ENCODE measurements at places on chromosomes 6 and 20.

DNA sequence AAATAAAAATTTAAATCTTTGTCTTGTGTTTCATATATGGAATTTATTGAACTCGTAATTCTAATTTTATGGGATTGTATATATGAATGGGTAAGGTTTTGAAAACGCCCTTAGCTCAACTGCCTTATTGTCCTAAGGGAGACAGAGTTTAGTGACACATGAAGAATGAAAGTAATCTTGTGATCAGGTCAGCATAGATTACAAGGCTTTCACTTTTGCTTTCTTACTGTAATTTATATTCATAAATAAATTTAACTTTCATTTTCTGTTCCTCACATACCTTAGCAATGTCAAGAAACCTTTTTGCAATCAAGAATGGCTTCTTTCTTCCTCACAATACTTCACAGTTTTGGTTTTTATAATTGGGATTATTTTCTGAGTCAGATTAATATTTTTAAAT lies 14.4 kb downstream of the KPNA5 start:
- no peak for DNase-seq

- no peak for DNase-seq
Measured at GRCh38 chr6:12490904-12491571, 200.9 kb downstream of the EDN1 start.

GRCh38 chr6:26089272-26089671 lies 2.0 kb downstream of the HFE start:
- DNase-seq, result no peak

- no peak for DNase-seq
Measured at GRCh38 chr6:169288591-169288990, 34.9 kb upstream of the THBS2 start.

GRCh38 chr6:119325559-119326265 lies 23.8 kb downstream of the MAN1A1 start:
- DNase-seq, result no peak

GRCh38 chr6:127737768-127738167 lies 160.8 kb downstream of the C6orf58 start:
- no peak for DNase-seq

GRCh38 chr20:25273541-25274358 lies 25.9 kb downstream of the PYGB start:
- DNase-seq, result no peak

GRCh38 chr20:49749625-49750024 lies 35.9 kb upstream of the B4GALT5 start:
- DNase-seq, result no peak

- DNase-seq, result no peak
Measured at GRCh38 chr6:36290668-36291620, 21.1 kb downstream of the PNPLA1 start.

GRCh38 chr6:659716-660581 lies 3.0 kb upstream of the HUS1B start:
- DNase-seq, result no peak

GRCh38 chr20:53346335-53346648 lies 247.3 kb downstream of the ZNF217 start:
- DNase-seq, result no peak

DNA sequence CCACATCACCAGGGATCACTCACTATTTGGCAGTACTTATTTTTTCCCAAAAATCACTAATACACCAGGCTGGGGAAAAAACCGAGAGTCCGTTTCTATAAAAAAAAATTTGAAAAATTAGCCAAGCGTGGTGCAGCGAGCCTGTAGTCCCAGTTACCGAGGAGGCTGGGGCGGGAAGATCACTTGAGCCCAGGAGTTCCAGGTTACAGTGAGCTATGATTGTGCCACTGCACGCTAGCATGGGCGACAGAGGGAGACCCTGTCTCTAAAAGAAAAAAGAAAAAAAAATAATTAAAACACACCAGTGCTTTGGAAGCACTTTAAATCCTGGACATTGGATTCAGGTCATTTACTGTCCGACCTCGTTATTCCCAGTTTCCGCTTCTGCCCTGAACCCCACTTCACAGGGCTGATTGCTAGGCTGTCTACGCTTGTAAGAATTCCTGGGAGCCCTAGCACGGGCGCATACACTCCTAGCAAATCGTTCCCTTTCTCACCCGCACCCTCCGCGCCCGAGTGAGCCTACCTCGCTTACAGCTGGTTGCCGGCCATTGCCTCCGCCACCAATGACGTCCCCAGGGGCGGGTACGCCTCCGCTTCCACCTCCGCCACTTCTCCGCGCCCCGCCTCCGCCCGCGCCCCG lies at the start of gene TPMT:
Gene TPMT, minus strand, starts transcription at position 571 of the 643 bp plus-strand sequence. CDS start 5,950 bp downstream, outside the sequence.
- no peak for DNase-seq

DNA sequence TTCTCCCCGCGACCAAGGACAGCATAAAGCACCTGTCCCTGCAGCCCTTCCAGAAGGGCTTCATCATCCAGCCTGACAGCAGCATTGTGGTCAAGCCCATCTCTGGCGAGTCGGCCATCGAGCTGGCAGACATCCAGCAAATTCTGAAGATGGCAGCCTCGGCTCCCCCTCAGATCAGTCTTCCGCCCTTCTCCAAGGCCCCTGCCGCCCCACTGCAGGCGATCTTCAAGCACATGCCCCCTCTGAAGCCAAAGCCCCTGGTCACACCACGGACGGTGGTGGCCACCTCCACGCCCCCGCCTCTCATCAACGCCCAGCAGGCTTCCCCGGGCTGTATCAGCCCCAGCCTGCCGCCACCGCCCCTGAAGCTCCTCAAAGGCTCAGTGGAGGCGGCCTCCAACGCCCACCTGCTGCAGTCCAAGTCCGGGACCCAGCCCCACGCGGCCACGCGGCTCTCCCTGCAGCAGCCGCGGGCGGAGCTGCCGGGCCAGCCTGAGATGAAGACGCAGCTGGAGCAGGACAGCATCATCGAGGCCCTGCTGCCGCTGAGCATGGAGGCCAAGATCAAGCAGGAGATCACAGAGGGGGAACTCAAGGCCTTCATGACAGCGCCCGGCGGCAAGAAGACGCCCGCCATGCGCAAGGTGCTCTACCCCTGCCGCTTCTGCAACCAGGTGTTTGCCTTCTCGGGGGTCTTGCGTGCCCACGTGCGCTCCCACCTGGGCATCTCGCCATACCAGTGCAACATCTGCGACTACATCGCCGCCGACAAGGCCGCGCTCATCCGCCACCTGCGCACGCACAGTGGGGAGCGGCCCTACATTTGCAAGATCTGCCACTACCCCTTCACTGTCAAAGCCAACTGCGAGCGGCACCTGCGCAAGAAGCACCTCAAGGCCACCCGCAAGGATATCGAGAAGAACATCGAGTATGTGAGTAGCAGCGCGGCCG lies 83.3 kb downstream of the SSR1 start:
- DNase-seq, result no peak

GRCh38 chr6:116764629-116764960 lies 924 bp downstream of the FAM162B start:
- DNase-seq, result peak; percentile 72

DNA sequence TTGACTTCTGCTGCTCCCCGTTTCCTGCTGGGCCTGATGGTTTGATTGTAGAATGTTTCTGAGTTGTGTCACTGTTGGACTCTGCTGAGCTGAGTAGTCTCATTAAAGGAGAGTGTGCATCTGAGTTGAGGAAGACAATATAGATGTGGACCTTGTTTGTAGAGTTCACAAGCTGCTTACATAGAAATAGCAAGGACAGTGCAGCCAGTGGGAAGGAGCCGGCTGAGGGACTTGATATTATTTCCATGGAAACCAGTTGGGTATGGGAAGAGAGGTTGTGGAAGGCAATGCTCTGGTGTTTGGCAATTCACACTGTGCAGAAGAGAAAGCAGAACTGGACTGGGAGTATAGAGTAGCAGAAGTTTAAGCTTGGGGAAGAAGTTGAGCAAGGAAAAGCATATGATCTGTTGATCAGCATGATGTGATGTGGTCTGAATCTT lies 14.8 kb downstream of the IGF2R start:
- DNase-seq, result no peak

GRCh38 chr6:54366667-54367327 lies 58.6 kb downstream of the TINAG start:
- DNase-seq, result peak; percentile 2

DNA sequence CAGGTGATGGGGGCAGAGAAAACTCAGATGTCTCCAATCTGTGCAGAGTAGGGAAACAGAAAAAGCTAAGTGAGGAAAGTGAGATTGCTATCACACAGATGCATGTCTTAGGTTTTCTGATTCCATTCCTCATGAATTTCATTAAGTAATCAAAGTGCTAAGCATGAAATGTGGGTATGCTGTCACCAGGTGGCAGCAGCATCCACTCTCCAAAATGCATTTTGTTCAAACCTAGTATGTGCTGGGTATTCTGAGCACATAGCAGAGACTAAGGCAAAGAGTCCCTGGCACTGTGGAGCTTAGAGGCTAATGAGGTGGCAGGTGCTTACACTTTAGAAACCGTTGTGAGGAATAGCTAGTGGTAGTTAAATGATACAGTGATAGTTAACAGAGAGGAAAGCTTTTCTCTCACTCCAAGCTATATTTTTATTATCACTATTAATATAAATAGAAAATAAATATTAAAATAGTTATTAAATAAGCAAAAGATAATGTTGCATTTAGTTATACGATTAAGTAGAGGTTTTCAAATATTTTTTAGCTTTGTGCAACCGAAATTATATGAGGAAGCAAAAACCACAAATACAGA lies 179.5 kb downstream of the CDH26 start:
- peak; percentile 12 for DNase-seq

DNA sequence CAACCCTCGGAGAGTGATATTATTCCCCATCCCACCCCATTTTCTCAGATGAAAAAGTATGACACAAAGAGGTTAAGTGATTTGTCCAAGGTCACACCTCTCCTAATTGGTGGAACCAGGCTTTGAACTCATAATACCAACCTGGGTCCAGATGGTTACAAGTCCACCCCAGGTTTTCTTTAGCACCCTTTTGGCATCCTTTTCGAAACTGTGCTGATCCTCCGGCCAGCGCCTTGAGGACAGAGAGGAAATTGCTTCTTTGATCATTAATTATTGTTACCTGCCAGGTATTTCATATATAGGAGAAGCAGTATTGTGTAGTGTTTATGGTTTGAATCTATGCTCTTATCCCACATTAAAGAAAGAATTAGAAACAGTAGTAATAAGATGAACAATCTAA lies 29.3 kb upstream of the PDYN start:
- no peak for DNase-seq

- DNase-seq, result no peak
Measured at GRCh38 chr6:136471922-136472321, 78.3 kb downstream of the MAP7 start.

GRCh38 chr20:62739067-62739466 lies 30.4 kb downstream of the NTSR1 start:
- no peak for DNase-seq

- DNase-seq, result peak; percentile 48
Measured at GRCh38 chr20:36666181-36666740, 20.3 kb upstream of the SLA2 start.

GRCh38 chr20:43702502-43702901 lies 24.3 kb downstream of the GTSF1L start:
- DNase-seq, result no peak

GRCh38 chr6:131773284-131773950 lies 34.4 kb upstream of the ENPP1 start:
- no peak for DNase-seq

DNA sequence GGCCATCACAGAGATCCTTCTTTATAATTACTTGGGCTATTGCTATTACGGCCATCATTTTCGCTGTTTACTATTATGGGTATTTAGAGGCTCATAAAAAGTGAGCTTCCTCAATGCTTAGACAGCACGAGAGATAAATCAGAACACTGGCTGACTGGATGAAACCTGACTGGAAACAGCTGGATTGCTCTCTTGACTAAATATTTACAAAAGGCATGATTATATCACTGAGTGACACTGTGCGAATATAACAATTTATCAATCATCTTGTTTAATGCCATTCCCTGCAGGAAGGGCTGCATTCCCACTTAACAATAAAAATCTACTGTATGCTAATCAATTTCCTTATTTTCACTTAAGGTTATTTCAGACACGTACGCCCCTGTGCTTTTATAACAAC lies 260.1 kb upstream of the ARID1B start:
- peak; percentile 92 for DNase-seq

DNA sequence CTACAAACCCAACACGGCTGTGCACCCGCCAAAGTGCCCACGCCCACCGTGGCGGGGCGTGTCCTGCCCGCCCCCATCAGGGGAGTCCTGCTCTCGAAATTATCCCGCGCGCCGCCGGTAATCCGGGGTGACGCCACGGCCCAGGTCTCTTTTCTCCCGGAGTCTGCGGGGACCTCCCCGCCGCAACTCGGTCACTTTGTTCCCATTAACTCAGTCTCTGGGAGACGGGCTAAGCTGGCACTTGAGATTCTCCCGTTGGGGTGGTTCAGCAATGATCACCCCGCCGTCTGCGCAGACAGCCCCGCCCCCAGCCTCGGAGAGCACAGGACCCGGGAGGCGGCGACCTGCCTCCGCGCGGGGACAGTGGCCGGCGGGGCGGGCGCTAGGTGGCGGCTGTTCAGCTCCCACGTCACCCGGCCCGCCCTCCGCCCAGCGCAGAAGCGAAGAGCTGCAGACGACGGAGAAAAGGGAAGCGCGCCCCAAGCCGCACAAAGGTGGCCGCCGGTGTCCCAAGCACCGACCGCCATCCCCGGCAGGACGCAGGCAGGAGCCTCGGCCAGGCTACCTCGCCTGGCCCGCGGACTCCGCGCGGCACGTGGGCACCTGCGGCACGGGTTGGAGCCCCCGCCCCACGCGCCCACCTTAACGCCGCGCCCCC lies 31.5 kb downstream of the SF3B5 start:
- DNase-seq, result peak; percentile 68

- DNase-seq, result no peak
Measured at GRCh38 chr20:44409132-44409600, 53.7 kb downstream of the HNF4A start.

DNA sequence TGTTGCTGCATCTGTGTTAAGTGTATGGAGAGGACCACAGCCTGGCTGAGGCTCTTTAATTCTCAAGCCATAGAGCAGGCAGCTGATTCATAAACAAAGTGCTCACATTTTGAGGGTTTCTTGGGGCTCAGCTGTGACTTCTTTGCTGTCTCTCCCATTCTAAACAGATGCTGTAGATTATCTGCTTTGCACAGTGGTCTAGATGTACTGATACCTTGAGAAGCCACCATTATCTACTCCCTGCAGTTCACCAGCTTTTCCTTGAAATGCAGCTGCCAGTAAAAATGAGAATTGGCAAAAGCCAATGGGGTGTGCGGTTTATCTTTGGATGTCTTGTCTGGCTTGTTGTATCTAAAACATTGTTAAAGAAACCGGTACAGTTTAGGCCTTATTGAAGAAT lies 5.2 kb upstream of the CNR1 start:
- no peak for DNase-seq

DNA sequence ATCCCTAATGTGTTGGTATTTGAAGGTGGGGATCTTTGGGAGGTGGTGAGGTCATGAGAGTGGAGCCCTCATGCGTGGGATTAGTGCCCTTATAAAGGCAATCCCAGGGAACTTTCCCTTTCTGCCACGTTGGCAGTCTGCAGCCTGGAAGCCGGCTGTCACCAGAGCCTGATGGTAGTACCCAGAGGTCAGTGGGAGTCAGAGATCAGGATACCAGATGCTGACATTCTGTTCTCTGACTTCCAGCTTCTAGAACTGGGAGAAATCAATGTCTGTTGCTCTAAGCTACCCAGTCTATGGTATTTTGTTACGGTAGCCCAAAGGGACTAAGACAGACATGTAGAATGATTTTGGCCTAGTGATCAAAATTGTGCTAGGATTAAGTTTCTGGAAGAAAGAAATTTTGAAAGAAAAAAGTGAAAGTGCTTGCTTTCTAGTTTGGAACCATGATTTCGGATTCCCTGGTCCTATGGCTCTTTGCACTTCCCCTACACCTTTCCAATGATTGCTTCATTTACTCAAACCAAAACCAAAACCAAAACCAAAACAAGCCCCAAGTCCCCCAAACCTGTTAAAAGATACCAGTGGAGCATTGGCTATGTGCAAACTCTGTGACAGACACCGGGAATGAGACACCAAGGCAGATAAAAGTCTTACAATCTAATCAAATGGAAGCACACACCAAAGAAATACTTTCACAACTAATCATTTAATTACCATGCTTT lies 173.7 kb upstream of the ZNF217 start:
- DNase-seq, result no peak
